ENCODE measurements at places on chromosomes 4 and X.

DNA sequence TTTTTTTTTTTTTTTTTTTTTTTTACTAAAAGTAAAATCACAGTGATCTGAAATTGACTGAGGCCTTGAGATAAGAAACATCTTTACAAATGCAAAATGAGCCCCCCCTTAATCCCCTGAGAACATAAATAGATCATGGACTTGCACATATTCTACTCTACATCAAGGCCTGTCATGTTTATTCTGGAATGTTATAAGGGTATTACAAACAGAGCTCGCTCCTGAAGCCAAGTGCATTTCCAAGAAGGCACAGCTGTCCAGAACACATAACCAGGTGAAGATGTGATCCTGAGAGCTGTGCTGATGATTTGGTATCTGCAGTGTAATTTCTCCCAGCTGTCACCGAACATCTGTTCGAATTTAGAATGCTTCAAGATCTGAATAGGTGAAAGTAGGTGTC is 384.5 kb downstream of the GPAT3 start:
- DNase-seq, result no peak

DNA sequence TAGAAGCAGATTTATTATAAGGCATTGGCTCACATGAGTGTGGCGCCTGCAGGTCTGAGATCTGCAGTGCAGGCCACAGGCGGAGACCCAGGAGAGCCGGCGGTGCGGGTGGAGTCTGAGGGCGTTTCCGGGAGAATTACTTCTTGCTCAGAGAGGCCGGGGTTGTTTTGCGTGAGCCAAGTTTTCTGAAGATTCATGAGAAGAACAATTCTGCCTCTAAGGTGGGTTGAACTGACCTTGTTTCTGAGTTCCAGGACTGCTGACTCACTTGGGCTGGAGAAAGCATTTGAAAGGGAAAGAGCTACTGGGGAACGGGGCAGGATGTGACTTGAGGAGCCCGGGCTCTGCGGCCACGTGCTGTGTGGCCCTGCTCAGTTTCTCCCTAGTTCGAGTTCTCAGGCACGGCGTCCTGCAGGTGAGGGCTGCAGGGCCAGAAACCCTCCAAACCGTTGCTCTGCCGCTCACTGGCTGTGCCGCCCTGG is 36.7 kb upstream of the SORCS2 start:
- DNase-seq, result no peak

DNA sequence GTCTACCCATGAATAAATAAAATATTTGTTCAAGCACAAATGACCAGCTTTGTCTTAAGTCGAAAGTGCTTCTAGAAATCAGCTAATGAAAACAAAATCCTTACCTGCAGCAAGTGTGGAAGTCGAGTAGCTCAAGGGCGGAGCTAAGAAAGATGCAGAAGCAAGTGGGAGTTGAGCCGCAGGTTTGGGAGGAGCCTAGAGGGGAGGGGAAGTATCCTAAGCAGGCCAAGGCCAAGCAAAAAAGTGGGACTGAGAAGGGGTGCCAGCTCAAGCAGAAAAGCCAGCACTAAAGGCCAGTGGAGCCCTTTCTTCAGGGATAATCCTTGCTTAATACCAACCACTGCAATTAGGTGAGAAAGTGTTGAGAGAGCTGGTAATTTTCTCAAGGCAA is 60.8 kb downstream of the DLG3 start:
- DNase-seq, result no peak

DNA sequence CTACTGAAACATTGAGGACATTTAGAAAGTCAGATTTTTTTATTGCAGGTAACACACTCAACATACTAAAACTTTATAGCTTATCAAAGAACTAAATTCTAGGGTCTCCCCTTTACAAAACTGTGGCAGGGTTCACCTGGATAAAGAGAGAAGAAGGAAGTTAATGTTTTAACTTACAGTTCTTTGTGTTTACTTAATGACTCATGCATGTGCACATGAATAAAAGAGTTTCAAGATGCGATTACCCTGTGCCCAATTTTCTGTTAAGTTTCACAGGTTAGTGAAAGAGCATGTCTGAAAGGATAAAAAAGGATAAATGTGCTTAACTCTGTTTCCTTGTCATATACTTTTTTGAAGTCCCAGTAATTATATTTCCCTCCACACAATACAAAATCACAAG is 16.8 kb downstream of the DCAF8L1 start:
- no peak for DNase-seq

DNA sequence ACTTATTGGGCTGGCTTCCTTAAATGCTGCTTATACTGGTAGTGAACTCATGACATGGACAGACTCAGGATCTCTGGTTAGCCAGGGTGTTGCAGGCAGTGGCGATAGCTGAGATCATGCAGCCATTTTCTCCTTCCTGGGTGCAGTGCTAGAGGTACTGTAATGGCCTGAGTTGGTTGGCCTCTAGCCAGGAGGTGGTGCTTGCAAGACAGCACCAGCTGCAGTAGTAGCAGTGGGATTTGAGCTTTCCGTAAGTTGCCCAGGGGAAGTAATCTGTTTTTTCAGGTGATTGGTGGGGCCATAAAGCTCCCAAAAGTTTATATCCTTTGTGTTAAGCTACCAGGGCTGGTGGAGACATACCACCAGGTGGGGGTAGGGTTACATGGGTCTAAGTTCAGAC is 45.1 kb upstream of the AADAT start:
- DNase-seq, result no peak

DNA sequence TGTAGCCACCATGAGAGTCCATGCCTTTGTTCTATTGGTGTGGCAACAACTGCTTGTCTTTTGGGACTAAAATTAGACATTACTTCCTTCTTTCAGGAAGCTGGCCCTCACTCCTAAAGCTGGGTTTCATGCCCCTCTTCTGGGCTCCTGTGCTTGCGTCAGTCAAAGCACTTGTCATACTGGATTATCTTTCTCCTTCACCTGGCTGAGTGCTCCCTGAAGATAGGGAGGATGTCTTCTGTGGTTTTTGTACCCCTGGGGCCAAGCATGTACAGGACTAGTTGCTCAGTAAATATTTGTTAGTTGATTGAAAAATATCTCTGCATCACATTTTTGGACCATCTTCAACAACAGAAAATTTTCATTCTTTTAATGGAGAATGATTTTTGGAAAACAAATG is 26.1 kb upstream of the LONRF3 start:
- no peak for DNase-seq

GRCh38 chr4:27327421-27328181 is 467.0 kb downstream of the STIM2 start:
- no peak for DNase-seq

DNA sequence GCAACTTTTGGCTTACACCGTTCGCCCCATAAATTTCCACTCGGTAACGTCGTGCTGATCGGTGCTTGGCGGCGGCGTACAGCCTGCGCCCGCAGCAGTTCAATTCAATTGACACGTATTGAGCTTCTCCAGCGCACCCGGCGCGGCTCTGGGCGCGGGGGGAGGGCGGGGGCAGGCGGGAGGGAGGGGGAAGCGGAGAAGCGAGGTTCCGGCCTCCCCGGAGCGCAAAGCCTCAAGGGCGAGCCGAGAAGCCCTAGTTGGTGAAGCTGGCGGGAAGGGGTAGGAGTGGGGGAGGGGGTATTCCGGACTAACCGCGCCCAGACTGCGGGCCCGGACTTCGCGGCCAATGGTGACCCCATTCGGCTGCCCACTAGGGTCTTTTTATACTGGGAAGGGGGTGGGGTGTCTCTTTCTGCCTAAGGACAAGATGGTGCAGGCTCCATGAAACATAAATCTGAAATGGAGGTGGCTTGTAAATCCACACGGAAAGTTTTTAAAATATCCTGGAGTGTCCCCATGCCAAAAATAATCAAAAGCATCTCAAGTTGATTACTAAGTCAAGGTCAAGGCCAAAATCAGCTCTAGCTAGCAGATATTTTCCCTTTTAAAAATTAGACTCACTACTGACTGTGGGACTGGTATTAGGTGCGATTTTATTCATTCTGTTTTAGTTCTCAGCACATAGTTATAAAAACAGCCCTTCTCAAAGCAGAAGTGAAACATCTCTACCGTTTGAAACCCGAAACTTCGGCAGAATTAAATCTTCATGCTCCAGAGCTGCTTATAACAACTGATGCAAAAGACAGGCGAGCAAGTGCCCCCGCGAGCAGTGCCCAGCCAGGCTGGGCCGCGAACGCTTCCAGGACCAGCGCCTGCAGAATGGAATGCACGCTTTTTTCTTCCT is 1.5 kb upstream of the BCOR start:
- no peak for DNase-seq

DNA sequence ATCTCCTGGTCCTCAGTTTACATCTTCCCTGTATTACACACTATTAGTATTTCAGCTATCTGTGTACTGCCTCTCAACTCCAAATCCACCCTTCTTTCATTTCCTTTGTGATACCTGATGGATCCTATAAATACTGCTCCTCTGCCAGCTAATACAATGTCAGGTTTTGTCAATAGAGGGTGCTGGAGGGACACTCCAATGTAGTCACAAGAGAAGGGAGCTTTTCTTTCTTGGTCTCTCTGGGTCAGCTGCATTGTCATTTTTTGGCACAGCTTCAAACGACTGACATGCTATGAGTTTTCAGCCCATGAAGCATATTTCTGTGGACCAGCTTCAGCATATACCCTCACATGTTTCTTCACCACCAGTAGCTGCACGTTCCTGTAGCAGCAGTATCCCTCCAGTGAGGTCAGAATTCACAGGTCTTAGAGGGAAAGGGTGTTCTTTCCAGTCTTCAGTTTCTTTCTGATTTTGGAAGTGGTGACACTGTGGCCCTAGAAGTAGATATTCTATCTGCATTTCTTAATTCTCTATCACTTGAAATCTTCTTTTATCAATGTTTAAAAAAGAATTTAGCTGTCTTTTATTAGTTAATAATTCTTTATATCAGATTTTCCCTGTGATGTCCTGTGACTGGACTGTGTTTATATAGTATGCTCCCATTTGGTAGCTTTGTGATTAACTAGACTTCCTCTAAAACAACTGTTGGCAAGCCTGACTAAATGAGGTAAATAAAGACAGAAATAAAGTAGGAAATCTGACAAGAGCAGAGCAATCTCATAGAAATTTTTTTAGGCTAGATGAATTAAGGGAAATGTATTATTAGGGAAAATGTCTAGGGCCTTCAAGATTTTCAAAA is 60.6 kb downstream of the GABRA2 start:
- DNase-seq, result no peak

- DNase-seq, result no peak
These were observed 53.9 kb downstream of the IRF2 start for GRCh38 chr4:184420402-184420801.

DNA sequence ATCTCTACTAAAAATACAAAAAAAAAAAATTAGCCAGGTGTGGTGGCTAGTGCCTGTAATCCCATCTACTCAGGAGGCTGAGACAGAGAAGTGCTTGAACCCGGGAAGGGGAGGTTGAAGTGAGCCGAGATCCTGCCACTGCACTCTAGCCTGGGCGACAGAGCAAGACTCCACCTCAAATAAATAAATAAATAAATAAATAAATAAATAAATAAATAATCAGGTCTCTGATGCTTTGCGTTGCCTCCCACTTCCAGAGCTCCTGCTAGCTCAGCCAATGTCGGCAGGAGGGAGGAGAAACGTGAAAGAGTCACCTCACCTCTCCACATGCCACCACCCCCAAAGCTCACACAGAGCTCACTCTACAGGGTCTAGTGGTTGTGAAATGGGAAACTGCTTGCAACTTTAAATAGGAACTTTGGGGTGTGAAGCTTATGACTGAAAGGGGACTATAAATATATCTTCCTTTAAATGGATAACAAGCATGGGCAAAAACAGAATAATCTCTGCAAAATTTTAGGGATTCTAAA is 7.9 kb downstream of the SMIM31 start:
- no peak for DNase-seq

GRCh38 chrX:110021258-110022022 is 18.5 kb downstream of the TMEM164 start:
- no peak for DNase-seq

DNA sequence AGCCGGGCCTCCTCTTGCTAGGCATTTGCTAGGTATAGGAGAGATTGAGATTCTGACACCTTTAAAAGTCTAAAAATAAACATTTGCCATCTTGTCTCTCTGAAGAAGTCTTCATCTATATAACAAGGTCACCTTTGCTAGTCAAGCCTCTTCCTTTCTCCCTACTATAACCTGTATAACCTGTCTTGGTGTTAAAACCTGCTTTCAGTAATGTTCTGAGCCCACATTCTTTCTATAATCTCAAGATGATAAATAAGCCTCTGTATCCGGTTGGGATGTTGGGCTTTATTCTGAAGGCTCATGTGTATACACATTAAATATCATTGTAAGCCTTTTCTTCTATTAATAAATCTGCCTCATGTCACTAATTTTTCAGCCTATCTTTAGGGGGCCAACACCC is 10.2 kb downstream of the ASIC5 start:
- DNase-seq, result no peak

- no peak for DNase-seq
These were observed 25.0 kb downstream of the COL4A5 start for GRCh38 chrX:108464604-108465003.

- DNase-seq, result no peak
These were observed 97.2 kb upstream of the FRG1 start for GRCh38 chr4:189843413-189844009.

GRCh38 chrX:109940411-109940810 is 62.5 kb upstream of the TMEM164 start:
- no peak for DNase-seq

DNA sequence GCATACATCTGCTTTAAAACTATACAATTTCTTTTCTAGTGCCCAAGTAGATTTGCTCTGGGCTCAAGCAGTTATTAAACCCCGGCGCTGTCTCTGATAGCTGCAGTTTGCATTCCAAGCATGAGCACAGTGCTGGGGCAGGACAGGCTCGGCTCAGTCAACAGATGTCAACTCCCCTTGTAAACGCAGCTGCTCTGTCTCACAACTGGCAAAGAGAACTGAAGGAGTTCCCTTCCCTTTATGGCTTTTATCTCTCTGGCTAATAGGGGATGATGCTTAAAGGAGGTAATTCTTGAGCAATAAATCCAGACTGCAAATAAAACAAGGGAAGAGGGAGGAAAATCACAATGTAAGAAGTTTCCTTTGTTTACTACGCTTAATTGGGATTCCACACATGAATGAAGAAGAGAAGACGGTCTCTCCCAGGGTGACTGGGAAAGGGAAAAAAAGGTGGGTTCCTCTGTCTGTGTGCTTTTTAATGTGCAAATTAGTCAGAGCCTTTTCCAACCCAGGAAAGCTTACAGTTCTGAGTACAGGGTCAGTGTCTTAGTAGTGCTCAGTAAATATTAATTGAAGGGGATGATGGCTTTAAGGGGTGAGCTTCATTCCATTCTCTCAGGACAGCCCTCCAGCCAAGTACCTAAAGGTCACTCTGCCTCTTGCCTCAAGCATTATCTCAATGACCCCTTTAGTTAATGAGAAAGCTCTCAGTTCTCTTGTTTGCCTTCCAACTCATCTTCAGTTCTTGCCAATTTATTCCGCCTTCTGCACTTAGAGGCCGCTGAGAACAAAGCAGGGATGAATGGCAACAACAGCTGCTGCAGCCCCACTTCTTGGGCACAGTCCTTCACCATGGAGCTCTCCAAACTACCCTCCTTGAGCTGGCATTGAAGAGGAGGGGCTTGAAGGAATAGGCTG is 155.7 kb upstream of the JADE1 start:
- DNase-seq, result peak; percentile 47

GRCh38 chr4:186296481-186296880 is 30.5 kb downstream of the F11 start:
- DNase-seq, result no peak

GRCh38 chr4:18082236-18082635 is 60.7 kb upstream of the LCORL start:
- no peak for DNase-seq

Data from NCI-H187 (cell line).